ENCODE measurements at places on chromosomes 3 and 15.

DNA sequence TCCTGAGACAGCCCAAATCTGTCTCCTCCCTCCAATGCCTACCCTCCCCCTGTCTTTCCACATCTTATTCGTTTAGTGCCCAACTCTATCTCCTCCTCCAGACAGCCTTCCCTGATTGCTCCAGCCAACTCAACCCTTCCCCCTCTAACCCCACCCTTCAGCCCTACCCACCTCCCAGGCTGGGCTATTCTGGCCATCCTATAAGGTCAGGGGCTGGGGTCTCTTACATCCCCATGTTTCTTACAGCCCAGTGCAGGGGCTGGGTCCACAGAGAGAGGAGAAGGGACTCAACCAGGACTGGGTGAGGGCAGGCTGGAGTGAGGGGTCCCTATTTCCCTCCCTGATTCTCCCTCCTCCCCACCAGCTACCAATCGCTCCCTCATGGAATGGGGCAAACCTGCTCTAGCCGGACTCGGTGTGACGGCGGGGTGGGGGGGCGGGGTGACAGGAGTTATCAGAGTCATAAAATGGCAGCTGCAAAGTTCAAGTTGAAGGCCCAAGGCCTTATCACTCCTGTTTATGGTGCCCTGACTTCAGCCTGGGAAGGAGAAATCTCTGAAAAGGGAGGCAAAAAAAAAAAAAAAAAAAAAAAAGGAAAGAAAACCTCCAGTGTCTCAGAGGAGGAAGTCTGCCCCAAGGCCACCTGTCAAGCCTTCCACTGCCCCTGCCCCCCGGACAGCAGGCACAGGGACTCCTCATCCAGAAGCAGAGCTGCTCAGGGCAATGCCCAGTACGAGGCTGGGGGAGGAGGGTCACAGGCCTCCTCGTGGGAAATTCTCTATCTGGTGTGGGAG, 2.1 kb downstream of the VIPR1 start:
- DNase-seq = no peak

DNA sequence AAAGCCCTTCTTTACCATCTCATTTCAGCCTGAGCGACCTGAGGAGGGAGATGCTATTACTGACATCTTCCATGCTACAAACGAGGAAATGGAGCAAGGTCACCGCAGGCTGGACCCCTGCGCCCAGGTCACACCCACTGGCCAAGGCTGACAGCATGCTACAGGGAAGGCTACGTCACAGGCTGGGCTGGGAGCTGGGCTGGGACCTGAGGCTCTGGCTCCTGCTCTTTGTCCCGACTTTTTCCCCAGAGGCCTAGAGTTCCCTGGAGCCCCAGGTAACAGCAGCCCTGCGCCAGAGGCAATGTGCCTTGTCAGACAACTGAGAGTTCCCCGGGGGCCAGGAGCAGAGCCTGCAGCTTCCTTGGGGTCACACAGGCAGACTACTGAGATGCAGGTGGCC, 87.2 kb downstream of the IQSEC1 start:
- DNase-seq = no peak

- no peak for DNase-seq
Observed at GRCh38 chr15:32919749-32920414, 202.1 kb downstream of the GREM1 start.

DNA sequence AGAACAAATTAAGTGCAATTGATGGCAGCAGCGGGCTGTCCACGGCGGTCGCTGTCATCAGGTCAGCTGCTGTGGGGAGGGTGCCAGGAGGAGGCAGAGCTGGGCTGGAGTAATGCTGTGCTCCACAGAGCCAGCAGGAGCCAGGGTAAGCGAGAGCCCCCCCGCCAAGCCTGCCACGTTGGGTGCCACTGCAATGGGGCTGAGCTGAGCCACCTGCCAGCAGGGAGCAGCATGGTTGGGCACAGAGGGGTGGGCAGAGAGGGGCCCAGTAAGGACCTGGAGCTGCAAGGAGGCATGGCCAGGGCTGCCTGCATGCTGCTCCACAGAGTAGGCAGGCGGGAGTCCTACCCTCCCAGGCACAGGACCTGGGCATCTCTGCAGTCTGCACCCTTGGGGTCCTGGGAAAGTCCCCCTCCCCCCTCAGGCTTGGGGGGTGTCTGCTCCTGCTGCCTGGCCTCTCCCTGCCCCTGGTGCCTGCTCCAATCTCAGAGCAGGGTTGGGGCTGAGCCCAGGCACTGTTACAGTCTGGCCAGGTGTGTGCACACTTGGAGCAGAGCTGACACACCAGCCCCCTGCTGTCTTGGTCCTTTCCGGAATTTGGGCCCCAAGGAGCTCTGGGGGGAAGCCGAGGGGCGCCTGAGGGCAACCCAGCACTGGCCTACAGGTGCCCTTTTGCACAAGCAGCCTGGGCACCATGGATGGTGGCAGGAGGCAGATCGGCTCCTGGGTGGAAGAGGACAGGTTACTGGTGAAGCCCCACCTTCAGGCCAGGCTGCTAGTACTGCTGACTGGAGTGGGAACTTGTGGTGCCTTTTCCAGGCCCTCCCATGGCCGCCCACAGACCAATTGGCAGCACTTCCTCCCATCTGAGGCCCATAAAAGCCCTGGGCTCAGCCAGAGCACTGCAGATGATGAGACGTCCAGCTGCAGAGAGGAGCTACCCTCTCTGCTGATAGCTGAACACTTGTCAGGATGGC, 8.5 kb upstream of the PIAS1 start:
- DNase-seq = no peak

- no peak for DNase-seq
Observed at GRCh38 chr3:61463191-61463590, 98.2 kb upstream of the PTPRG start.

GRCh38 chr15:34185666-34186065, 24.2 kb downstream of the KATNBL1 start:
- DNase-seq = no peak

GRCh38 chr3:182802413-182803390, 9.4 kb downstream of the ATP11B start:
- DNase-seq = no peak

GRCh38 chr3:118527514-118528044, 507.1 kb downstream of the IGSF11 start:
- no peak for DNase-seq

- no peak for DNase-seq
Observed at GRCh38 chr3:184459355-184459754, 79.5 kb downstream of the CHRD start.

GRCh38 chr3:15456321-15456720, 28.9 kb downstream of the EAF1 start:
- DNase-seq = no peak

DNA sequence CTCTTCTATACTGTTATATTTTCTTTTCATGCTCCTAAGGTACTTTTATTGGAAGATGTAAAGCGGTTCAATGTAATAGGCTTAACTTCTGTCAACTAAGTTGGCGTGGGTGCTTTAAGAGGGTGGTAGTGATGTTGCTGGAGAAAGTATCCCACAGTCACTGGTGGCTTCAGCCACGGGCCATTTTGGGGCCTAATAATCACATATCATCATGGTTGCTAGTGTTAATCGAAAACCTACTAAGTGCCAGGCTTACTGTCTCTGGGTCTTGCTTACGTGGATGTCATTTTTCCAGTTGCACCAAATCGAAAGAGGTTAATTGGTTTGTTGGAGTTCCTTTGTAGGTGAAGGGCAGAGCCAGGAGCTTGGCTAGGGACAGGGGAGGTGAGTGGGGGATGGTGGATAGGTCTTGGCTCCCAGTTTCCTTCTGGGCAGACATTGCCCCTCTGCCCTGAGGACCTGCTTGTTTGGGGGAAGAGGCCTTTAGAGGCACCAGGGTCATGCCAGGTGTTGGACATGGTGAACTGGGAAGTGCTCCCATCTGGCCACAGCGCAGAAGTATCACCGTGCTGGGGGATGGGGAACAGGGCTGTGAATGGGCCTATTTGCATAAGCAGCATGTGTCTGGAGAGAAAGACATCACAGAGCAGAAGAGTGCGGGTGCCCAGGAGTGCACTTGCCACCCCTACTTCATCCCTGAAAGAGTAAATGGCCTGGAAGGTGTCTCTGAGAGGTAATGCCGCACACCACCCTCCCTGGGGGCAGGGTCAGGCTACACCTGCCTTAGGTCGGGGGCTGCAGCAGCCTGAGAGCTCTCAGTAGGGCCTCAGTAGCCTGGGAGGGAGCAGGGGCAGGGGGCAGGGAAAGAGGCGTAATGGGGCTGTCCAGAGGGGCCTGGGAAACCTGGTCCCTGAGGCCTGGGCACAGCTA, 62.4 kb upstream of the POLG start:
- no peak for DNase-seq

DNA sequence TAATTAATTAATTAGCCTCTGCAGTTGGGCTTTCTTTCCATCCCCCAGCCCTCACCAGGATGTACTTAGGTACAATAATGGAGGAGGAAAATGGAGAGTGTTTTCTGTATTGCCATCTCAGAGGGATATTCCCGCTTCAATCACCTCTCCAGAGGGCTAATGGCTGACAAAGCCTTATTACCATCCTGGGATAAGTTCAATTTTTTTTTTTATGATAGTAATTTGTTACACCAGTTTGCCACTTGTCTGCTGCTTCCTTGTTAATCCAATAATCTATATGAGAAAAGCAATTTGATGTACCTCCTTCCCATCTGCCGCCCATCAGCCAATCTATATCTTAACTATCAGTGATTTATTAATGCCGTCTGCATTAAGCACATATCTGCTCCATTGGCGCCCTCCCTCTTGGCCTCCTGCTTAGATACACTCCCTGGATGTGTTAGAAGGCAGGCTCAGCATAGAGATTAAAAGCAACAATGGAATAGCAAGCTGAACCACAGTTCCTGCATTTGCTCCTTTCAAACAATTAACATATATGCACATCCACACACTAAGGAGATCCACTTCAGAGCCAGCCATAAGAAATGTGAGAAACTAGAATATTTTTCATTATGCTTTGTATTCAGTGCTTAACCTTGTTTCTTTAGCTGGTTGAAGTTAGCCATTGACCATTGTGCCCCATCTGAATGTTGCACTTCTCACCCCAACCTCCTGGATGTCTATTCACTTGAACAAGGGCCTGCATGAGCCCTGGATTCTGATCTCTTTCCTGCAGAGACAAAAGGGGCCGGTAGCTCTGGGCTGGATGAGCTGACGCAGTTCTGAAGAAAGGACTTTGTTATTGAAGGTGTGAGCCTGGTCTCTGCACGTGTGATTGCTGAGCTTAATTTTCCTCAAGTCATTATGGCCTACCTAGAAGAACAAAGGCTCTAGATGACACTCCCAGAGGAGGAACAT, 237.3 kb upstream of the GAP43 start:
- no peak for DNase-seq

- no peak for DNase-seq
Observed at GRCh38 chr15:79124388-79124787, 33.8 kb upstream of the RASGRF1 start.

DNA sequence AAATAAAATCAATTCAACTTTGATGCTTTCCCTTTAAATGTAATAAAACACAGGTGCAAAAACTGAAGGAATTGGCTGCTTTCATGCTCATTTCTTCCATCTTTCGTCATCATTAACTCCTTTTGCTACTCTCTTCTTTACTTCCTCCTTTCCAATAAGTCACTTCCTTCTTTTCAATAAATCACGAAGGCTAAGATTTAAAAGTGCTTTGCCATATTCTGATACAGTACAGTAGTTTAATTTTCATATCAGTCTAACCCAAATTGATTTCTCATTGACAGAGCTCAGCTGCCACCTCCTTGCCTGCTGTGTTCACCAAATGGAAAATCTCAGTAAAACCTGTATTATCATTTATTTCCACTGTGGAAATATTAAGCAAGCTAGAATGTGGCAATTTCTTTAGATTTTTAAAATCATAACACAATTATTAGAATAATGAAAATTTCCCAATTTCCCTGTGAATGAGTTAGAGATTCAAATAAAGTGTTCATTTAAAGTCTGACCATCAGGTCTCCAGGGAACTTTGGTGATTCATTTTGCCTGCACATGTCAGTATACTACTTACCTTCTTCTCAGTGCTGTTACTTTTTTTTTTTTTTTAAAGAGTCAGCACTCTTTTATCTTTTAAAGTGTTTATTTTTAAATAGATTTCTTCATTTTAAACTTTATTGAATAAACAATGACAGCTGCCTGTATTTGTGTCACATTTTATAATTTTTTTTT, 41.6 kb downstream of the NANOGP8 start:
- no peak for DNase-seq

DNA sequence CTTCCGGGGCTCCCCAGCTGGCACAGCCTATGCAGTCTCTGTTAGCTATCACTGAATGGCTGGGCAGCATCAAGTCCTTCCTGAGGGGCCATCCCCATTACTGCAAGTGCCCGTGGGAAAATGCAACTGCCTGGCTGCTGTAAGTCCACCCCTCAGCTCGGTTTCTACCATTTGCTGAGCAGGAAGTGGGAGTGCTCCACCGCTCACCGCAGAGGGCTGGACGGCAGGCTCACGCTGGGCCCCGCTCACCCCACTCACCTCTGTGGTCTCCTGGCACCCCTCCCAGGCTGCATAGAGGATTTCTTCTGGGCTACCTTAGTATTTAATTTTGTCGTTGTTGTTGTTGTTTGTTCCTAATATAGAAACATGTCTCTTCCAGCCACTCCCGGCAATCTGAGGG, 270.2 kb downstream of the PLCL2 start:
- DNase-seq = no peak

GRCh38 chr15:25238126-25238525, 200.7 kb downstream of the UBE3A start:
- DNase-seq = no peak

GRCh38 chr3:189529889-189530471, 101.2 kb upstream of the TP63 start:
- DNase-seq = no peak

- DNase-seq = no peak
Observed at GRCh38 chr3:71513515-71513914, 70.0 kb downstream of the FOXP1 start.

DNA sequence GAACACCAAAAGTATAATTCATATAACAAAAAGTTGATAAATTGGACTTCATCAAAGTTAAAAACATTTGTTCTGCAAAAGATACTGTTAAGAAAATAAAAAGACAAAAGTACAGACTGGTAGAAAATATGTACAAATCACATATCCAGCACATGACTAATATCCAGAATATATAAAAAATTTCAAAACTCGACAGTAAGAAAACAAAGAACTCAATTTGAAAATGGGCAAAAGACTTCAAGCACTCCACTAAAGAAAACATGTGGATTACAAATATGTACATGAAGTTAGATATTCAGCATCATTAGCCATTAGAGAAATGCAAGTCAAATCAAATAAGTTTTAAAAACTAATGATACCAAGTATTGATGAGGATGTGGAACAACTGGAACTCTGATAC, 6.7 kb downstream of the GK5 start:
- DNase-seq = no peak

DNA sequence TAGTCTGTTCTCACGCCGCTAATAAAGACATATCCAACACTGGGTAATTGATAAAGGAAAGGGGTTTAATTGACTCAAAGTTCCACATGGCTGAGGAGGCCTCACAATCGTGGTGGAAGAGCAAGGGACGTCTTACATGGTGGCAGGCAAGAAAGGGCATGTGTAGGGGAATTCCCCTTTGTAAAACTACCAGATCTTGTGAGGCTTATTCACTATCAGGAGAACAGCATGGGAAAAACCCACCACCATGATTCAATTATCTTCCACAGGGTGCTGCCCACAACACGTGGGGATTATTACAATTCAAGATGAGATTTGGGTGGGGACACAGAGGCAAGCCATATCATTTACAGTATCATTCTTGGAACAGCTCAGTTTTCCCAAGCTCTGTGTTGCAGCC, 268.0 kb downstream of the SUCLG2 start:
- DNase-seq = no peak

All from activated CD4-positive, alpha-beta T cell treated with anti-CD3 and anti-CD28 coated beads, Interleukin-2, amount 50 U/mL, for 24 hours (primary cell).